Stimulated activated naive CD8-positive, alpha-beta T cell treated with anti-CD3 and anti-CD28 coated beads, Interleukin-15, Interleukin-2, amounts not matched to agents 100 U/mL and 50 U/mL, for 24 hours (primary cell): ENCODE measurements at places on chromosomes 11 and 22.

- DNase-seq: no peak
These were observed 112.4 kb upstream of the SERPIND1 start for GRCh38 chr22:20661473-20661872.

DNA sequence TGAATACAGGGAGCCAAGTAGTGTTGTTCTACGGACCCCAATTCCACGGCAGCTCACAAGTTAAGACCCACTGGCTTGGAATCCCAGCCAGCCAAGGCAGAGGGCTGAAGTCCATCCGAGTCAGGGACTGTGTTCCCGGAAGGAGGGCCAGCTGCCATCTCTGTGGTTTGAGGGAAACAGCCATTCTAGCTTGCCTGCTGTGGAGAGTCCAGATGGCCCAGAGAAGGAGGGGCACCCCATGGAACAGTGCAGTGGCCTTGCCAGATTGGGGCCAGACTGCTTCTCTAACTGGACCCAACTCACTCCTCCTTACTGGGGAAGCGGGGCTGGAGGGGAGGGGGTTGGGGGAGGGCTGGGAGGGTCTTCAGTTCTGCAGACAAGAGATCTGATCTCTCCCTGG, 156.4 kb downstream of the FAM181B start:
- DNase-seq: no peak

DNA sequence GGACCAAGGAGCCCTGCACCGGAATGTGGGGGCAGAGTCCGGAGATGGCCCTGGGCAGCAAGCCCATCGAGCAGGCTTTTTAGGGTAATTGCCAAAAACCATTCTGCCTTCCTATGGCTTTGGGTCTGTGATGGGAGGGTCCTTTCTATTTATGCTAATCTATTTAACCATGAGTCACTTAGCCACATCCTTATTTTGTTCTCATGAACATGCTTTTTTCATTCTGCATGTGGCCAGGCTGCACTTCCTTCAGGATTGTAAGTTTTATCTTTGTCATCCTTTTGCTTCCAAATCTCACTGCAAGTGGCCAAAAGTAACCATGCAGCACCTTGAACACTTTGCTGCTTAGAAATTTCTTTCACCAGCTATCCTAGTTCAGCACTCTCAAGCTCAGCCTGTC, 88.3 kb downstream of the EFCAB6 start:
- DNase-seq: no peak

DNA sequence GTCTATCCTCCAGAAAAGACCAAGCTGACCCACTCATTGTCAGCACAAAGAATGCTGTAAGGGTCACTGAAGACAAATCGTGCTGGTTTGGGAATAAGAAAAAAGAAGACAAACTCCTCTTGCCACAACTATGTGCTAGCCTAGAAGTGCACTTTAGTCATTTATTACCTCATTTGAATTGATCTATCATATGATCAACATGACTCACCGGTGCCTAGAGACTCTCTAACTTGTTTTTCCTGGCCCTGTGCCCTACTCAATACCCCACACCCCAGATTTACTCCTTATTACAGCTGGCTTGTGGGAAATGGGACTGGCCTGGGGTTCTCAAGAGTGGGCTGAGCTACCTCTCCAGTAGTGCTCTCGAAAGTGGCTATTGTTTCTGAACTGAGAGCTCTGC, 35.9 kb upstream of the HORMAD2 start:
- no peak for DNase-seq

DNA sequence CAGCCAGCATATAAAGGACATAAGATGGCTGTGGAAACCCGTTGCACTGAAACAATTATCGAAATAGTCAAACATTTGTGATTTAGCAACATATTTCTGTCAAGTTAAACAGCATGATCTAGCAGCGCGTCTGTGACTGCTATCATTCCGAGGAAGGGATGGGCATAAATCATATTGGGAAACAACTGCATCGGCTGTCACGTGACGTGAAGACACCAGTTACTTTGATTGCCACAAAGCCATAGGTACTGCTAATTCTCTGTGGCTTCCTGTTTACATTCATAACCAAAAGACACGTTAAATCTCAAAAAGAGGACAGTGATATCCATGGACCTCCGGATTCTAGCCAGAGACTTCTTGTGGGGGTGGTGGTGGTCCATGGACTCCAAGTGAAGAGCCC, 87.8 kb downstream of the CACNA1I start:
- DNase-seq: no peak
